ENCODE measurements at places on chromosomes 2 and 18. TPM values are rescaled to one million over a fixed set of nuclear protein-coding genes. Genes with fewer than 3 reads are reported as not detected.

DNA sequence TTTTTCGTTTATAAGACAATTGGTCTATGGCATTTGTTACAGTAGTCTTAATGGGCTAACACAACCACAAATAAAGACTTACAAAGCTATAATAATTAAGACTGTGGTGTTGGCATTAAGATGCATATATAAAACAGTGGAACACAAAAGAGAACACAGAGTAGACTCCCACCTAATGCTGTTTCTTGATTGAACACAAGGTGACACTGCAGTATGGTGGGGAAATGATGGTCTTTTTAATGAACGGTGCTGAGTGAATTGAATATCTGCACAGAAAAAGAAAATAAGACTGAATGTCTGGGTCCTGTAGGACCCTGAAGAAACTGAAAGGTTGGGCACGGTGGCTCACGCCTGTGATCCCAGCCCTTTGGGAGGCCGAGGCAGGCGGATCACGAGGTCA lies 1136.6 kb upstream of the NXPH2 start:
- DNase-seq = no peak

CPLX4 gene
- total RNA-seq = not detected

TGFA gene
- total RNA-seq = 4.1 TPM

FRZB gene
- 3.7 TPM for total RNA-seq

DNA sequence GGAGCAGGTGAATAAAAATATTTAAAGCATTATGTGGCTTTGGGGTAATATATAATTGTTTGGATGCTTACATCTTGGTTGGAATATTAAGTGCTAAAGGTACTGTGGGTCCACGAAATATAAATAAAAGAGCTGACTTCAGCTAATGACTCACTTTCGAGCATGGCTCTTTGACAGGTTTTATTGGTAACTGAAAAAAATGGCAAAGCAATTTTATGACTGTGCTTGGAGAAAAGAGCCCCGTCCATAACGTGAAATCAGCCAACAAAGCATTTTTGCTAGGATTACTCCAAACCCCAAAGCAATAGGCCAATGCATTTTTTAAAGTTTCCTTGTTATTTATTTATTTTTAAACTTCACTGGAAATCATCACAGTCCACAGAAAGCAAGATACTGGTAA lies 397.2 kb upstream of the CDH19 start:
- DNase-seq = no peak

MRO gene
- 1.2 TPM for total RNA-seq

GRCh38 chr2:65527451-65528240 lies 95.2 kb upstream of the SPRED2 start:
- DNase-seq = no peak
